ENCODE measurements at places on chromosomes 6 and 20. TPM values are rescaled to one million over a fixed set of nuclear protein-coding genes. Genes with fewer than 3 reads are reported as not detected.

Gene NHSL1
- total RNA-seq = 6.3 TPM

Gene PKIB
- total RNA-seq = 2.8 TPM

Gene GNAS-AS1
- total RNA-seq = 1.3 TPM

Gene MICB
- total RNA-seq = 2.9 TPM

Gene PNLDC1
- 0.26 TPM for total RNA-seq

DNA sequence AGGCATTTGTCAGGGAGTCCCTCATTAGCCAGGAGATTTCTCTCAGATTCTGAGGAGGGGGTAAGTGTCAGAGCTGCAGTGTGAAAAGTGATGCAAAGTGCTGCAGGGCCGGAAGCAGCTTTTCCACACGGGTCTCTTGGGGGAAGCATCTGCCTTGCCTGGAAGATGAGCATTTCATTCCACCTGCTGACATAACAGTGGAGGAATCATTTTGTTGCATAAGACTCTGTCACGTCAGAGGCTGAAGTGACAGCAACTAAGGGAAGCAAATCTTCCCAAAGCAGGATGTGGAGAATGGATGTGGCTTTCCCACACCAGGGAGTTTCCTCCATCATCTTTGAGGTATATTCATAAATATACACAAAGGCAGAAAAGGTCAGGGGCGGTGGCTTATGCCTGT is 22.8 kb downstream of the DCBLD1 start:
- no peak for DNase-seq

- DNase-seq = no peak
Observed at GRCh38 chr6:154689493-154690255, 43.5 kb upstream of the SCAF8 start.

Data from bronchial epithelial cell (primary cell).